ENCODE measurements at places on chromosomes 12 and 14.

DNA sequence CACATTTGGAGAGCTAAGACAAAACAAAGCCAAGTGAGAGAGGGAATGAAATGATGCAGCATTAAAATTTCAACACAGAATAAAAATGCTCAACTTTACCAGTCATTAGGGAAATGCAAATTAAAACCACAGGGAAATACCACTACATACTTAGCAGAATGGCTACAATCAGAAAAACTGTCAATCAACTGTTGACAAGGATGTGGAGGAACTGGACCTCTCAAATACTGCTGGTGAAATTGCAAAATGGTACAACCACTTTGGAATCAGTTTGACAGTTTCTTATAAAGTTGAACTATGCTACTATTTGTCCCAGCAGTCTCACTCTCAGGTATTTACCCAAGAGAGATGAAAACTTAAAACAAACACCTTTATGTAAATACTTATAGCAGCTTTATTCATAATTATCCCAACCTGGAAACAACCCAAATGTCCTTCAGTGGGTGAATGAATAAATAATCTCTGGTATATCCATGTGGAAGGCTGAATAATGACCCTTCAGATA lies 43.8 kb upstream of the KTN1 start:
- DNase-seq: no peak

GRCh38 chr14:69485315-69485660 lies 760 bp downstream of the PLEKHD1 start:
- DNase-seq: no peak

- DNase-seq: peak; percentile 92
Observed at GRCh38 chr12:87930033-87930432, 99.2 kb downstream of the C12orf50 start.

DNA sequence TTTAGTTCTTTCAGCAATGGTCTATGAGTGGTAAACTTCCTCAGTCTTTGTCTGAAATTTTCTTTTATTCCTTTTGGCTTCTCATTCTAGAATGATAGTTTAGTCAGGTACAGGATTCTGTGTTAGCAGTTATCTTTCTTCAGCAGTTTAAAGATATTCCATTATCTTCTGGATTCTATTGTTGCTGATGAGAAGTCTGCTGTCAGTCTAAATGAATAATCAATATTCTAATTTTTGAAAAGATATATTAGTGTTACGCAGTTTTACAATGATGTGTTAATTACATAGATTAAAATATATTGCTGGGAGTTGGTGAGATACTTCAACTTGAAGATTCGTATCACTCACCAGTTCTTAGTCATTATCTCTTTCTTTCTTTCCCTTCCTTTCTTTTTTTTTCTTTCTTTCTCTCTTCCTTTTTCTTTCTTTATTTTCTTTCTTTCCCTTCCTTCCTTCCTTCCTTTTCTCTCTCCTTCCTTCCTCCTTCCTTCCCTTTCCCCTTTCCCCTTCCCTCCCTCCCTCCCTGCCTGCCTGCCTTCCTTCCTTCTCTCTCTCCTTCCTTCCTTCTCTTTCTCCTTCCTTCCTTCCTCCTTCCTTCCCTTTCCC lies 17.8 kb downstream of the CACNA1C start:
- DNase-seq: no peak

DNA sequence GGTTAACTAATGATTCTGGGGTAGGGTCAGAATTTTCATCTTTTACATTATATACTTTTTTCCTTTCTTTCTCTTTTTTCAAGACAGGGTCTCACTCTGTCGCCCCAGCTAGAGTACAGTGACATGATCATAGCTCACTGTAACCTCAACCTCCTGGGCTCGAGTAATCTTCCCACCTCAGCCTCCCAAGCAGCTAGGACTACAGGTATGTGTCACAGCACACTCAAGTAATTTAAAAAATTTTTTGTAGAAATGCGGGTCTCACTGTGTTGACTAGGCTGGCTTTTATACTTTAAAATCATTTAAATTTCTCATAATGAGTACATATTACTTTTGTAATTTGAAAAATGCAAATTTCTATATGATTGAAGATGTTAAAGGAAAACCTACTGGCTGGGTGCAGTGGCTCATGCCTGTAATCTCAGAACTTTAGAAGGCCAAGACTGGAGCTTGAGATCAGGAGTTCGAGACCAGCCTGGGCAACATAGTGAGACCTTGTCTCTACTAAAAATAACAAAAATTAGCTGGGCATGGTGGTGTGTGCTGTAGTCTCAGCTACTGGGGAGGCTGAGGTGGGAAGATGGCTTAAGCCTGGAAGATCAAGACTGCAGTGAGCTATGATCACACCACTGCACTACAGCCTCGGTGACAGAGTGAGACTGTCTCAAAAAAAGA lies 25.7 kb downstream of the R3HDM2 start:
- no peak for DNase-seq

- no peak for DNase-seq
Observed at GRCh38 chr14:102929241-102930137, 7.0 kb downstream of the AMN start.

GRCh38 chr12:65876161-65876560 lies 51.9 kb downstream of the HMGA2 start:
- no peak for DNase-seq

GRCh38 chr12:24993793-24994192 lies 44.9 kb upstream of the BCAT1 start:
- DNase-seq: no peak

DNA sequence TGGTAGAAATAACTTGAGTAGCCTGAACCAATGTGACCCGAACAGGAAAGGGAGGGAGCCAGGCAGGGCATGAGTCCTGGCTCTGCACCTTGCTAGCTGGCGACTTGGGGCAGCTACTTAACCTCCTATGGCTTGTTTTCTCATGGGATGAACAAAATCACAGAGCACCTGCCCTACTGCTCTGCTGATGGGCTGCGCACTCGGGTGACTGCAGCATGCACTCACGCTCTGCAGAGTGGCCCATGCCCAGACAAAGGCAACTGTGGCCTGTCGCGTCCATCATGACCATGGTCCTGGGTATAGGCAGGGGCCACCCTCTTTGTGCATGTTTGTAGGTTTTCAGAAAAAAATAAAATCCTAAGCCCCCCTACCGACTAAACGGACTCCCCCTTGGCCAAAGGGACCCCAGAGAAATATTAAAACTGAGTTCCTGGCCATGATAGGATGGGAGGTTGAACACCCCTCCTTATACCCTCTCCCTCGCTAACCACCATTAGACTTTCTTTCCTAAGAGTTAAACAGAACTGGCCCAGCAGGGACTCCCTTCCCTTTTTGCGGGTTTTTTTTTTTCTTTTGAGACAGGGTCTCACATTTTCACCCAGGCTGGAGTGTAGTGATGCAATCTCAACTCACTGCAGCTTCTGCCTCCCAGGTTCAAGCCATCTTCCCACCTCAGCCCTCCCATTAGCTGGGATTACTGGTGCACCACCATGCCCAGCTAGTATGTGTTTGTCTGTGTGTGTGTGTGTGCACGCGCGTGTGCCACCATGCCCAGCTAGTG lies 32.5 kb downstream of the VWF start:
- no peak for DNase-seq

GRCh38 chr12:91819132-91819447 lies 326.6 kb downstream of the BTG1 start:
- DNase-seq: no peak

DNA sequence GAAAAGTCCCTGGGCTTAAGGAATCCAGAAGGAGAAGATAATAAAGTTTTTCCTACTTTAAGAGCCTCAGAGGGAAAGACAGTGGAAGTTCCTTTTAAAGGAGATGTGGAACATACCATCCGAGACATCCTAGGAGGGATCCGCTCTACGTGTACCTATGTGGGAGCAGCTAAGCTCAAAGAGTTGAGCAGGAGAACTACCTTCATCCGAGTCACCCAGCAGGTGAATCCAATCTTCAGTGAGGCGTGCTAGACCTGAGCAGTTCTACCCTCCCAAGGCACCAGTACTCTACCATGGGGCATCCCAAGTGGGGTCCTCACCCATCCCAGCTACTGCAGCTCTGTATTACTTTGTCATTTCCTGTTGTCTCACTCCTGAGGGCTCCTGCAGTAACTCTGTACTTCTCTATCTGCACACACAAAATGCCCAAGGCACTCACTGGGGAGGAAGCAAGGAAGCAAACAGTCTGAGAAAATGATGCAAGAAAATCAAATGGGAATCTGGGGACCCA lies 3.8 kb downstream of the TINF2 start:
- no peak for DNase-seq

GRCh38 chr12:7638760-7639555 lies 26.8 kb downstream of the APOBEC1 start:
- DNase-seq: peak; percentile 76

DNA sequence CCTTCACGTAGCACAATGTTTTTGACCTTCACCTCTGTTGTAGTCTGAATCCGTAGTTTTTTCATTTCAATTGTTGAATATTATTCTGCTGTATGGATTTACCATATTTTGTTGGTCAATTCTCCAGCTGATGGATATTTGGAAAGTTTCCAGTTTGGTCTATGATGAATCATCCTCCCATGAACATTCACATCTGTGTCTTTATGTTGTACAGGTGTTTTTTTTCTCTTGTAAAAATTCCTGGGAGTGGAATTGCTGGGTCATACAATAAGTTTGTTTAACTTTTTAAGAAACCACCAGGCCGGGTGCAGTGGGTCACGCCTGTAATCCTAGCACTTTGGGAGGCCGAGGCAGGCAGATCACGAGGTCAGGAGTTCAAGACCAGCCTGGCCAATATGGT lies 36.7 kb upstream of the GNG2 start:
- peak; percentile 34 for DNase-seq

- DNase-seq: no peak
Observed at GRCh38 chr12:124499898-124500244, 67.5 kb downstream of the NCOR2 start.

- no peak for DNase-seq
Observed at GRCh38 chr12:9864913-9865675, 4.1 kb downstream of the CLEC2B start.

DNA sequence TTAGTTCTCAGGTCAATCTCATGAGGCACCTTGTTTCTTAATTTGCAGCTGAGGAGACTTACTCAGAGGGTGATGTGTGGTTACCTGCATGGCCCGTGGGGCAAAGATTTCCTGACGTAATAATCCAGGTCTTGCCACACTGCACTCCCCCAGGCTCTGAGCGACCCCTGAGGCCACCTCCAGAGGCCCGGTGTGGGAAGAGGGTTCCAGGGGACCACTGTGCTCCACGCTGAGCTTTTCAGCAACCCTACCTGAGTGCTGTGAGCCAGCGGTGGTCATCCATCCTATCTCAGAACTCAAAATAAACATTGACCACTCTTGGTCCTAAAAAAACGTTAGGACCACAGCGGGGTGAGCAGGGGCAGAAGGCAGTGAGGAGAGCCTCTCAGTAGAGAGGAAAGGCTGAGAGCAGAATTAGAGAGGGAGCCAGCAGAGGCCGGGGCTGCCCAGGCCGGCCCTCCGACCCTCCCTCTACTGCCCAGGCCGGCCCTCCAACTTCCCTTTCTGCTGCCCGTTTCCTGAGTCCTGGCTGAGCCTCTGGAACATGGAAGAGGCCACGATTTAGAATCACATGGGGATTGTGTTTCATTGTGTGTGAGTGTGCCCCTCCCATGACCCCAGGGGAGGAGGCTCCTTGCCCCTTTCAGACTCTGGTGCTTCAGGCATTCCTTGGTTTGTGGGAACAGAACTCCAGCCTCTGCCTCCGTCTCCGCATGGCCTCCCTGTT lies 188.2 kb upstream of the DIO3 start:
- DNase-seq: no peak

GRCh38 chr12:21942377-21942703 lies 1.1 kb upstream of the ABCC9 start:
- no peak for DNase-seq

GRCh38 chr12:95740751-95741150 lies 49.8 kb downstream of the NTN4 start:
- no peak for DNase-seq

- no peak for DNase-seq
Observed at GRCh38 chr12:110037315-110037714, 11.0 kb downstream of the C12orf76 start.

DNA sequence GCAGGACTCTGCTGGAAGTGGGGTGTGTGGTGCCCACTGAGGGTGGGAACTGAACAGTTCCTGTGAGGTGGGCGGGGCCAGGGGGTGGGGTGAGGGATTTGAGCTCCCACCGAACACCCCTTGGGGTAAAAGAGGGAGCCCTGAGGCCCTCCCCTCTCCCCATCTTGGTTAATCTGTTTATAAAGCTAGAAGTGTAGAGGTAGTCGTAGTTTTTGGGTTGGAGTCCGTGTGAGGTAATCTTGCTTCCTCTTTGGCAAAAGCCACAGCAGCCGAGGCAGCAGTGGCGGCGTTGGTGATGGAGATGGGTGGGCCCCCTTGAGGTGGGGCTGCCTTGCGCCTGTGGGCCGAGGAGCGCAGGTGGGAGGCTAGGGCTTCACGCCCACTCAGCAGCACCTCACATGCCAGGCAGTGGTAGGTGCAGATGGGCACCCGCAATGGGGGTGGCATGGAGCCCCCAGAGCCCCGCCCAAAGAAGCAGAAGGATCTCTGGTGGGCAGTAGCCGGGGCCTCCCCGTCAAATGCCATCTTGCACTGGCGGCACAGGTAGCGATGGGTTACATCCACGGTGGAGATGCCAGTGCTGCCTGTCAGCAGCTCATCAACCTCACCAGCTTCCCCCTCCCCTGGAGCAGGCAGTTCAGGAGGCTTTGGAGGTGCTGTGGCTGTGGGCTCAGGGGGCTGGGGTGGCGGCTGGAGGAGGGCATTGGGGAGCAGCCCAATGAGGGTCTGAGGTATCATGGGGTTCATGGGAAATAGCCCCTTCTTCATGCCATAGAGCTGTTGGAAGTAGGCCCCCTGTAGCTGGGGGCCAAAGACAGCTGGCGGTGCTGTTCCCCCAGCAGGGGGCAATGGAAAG lies 29.6 kb downstream of the ZFHX2 start:
- DNase-seq: no peak

DNA sequence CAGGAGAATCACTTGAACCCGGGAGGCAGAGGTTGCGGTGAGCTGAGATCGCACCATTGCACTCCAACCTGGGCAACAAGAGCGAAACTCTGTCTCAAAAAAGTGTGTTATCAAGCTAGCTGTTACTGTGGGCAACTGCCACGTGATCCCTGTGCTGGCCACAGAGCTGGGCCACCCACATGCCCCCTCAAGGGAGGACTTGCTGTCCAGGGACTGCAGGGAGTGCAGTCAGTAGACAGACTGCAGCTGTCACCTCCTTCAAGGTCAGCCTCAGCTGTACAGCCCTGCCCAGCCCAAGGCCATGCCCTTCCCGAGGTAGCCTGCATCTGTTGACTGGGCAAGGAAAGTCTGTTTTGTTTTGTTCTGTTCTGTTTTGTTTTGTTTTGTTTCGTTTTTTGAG lies 46.6 kb upstream of the BICDL1 start:
- DNase-seq: no peak

GRCh38 chr14:36019126-36019525 lies 157.4 kb downstream of the PTCSC3 start:
- DNase-seq: no peak

DNA sequence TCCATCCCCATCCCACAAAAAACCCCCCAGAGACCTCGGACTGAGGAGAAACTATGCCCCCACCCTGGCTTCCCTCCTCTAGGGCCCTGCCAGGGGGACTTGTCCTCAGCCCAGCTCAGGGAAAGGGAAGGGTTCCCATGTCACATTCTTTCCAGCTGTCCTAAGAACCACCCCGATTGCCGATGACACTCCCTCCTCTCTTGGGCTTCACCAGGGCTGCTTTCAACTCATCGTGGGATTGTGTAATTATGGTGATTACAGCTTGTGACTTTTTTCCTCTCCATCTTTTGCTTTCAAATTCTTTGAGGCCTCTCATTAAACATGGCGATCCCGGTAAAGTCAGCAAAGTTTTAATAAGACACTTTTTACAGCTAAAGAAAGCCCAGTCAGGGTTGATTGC lies 344.0 kb downstream of the DPF3 start:
- DNase-seq: no peak

GRCh38 chr12:55724226-55724939 lies 4.2 kb downstream of the RDH5 start:
- peak; percentile 69 for DNase-seq

GRCh38 chr14:20662968-20663732 lies 21.2 kb upstream of the RNASE4 start:
- peak; percentile 55 for DNase-seq
